ENCODE measurements at places on chromosomes 3 and 15.

DNA sequence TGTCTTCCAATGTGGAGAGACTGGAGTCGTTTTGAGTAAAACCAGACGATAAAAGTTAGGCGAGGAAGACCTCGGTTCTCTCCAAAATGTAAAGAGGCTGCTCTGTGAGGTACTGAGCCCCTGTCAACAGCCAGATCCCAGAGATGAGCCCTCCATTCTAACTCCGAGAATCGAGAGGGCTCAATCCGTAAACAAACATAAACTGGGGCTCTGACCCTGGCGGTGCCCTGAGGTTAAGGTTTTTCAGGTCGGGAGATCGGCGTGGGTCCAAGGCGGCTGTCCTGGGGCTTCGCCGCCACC lies 417 bp downstream of the TBCCD1 start:
- no peak for DNase-seq

DNA sequence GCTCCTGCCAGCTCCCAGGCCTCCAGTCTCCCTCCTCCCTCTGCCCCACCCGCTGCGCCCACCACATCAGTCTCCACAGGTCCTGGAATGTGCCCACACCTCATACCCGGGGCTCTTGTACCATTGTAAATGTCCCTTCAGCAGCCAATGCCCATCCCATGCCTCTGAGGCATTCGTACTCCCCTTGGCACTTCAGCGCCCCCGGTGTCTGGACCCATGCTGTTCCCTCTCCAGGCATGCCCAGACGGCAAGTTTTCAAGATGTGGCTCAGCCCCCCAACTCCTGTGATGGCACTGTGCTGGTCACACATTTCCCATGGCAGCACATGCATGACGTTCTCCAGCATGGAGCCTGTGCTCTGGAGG lies 13.3 kb downstream of the PLXND1 start:
- no peak for DNase-seq

DNA sequence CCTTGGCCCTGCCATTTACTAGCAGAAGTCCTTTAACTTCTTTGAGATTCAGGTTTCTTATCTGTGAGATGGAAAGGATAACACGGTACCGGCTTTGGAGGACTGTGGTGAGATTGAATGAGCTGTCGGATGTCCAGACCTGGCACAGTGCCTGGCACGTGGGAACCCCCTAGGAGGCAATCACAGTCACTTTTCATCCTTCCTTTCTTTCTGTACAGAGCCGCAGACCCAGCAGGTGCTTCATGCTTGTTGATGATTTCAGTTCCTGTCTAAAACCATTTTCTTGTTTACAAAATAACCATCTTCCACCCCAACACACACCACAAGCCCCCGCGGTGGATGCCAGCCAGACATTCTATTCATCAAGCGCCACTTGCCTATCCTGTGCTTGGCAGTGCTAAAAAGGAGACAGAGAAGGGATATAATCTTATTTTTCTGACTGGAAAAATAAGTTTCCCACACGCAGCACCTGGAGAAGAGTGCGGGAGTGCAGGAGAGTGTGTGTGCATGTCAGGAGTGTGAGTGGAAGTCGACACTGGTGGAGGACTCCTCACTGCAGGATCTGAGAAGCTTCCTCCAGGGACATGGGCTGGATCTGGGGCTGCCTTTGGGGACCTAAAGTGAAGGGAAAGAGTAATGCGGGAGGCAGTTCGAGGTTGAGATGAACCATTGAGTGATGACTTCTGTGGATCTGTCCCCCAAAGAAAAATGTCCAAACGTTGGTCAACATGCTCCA lies 85.7 kb downstream of the ST6GAL1 start:
- DNase-seq = no peak

DNA sequence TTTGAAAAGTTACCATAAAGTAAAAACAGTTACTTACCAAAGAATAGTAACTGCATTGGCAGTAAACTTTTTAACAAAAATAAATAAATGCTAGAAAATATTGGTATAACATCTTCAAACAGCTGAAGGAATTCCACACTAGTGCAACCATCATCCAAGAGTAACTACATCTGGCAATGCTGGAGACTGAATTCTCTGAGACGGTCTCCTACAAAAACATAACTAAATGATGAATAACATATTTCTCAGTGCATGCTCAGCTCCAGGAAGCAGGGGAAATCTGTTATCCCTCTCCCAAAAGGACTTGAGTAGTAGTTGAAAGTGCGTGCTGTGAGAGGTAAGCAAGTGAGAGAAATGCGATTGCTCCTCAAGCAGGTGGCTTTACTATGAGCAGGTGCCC lies 526.8 kb upstream of the CCDC54 start:
- DNase-seq = no peak

GRCh38 chr15:49887659-49888322 lies 231.2 kb downstream of the ATP8B4 start:
- DNase-seq = no peak

DNA sequence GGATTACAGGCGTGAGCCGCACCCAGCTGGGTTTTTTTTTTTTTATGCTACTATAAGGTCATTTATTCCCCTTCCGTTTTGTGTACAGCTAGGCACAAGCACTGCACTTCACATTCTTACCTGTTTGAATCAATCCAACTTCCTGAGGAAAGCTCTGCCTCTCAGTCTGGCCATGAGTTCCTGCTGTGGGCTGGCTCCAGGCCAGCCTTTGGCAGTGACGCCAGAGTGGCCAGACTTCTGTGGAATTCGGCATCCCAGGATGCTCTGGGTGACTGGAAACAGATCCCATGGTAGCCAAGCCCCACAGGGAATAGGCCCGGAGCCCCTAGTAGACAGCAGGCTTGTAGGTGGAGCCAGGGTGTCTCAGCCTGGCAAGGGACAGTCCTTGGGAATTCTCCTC lies 21.5 kb upstream of the TIMP4 start:
- no peak for DNase-seq

- DNase-seq = no peak
These were observed 30.1 kb downstream of the ZDHHC19 start for GRCh38 chr3:196181127-196181546.

DNA sequence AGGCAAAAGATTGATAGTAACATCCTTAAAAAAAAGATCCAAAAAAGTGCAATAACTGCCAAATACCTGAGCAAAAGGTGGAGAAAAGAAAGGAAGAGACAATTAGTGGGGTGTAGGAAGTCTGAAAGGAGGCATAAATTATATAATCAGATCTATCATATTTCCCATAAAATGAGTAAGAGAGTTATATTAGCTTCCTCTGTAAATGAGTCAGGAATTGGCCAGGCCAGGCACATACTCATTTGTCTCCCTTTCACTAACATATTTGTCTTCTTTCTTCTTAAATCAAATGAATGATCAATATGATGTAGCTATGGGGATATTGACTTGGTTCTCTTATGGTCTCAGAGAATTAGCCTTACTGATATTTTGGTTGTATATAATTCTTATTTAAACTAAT lies 292.3 kb upstream of the CADM2 start:
- no peak for DNase-seq

DNA sequence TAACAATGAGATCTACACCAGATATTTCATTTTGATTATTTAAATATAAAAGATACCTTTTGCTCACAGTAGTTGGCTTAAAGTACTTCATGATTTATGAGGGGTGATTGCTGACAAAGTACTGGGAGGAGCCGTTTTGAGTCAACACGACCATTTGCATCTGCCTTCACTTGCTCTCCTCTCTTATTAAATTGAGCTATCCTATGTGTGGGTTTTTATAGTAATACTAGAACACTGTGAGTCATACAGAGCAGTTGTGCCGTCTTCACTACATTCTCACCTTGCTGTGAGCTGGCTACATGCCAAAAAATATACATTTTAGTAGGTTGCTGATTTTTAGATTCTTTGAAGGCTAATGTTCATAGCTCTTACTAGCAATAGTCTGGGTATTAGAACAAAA lies 161.2 kb downstream of the ALCAM start:
- DNase-seq = no peak

Data from activated CD4-positive, alpha-beta T cell treated with anti-CD3 and anti-CD28 coated beads for 4 hours (primary cell).